Epithelial cell of umbilical artery (primary cell): ENCODE measurements at places on chromosomes 7 and 10. TPM values are rescaled to one million over a fixed set of nuclear protein-coding genes. Genes with fewer than 3 reads are reported as not detected.

Gene SNCG
- total RNA-seq, result 45.8 and 76.9 TPM in 2 replicates

Gene MOGAT3
- not detected in 2 replicates for total RNA-seq

Gene ZNF107
- 1.6 and 2.7 TPM in 2 replicates for total RNA-seq

Gene UBTD1
- total RNA-seq, result 30.9 and 50.0 TPM in 2 replicates

Gene PDE6C
- total RNA-seq, result not detected in 2 replicates

Gene ST8SIA6
- total RNA-seq, result 0.32 and 0.46 TPM in 2 replicates

Gene PKD2L1
- not detected in 2 replicates for total RNA-seq

Gene NEUROG3
- total RNA-seq, result not detected in 2 replicates

Gene FAM25C
- total RNA-seq, result not detected in 2 replicates

Gene PNLIPRP3
- not detected in 2 replicates for total RNA-seq
